Neuronal stem cell (in vitro differentiated cells): ENCODE measurements at places on chromosomes 2 and 18.

DNA sequence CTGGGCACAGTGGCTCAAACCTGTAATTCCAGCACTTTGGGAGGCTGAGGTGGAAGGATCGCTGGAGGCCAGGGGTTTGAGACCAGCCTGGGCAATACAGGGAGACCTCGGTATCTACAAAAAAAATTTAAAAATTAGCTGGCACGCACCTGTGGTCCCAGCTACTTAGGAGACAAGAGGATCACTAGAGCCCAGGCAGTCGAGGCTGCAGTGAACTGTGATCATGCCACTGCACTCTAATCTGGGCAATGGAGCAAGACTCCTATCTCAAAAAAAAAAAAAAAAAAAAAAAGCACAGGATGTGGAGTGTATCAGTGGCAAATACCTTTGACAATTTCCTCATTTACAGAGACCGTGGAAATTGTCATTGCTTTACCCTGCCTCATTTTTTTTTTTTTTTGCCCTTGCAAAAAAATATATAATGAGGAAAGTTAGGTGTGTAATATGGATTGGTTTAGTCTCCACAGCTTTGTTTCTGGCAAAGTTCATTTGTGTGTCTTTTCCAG is 20.9 kb upstream of the PPP1CB start:
- no peak for DNase-seq

DNA sequence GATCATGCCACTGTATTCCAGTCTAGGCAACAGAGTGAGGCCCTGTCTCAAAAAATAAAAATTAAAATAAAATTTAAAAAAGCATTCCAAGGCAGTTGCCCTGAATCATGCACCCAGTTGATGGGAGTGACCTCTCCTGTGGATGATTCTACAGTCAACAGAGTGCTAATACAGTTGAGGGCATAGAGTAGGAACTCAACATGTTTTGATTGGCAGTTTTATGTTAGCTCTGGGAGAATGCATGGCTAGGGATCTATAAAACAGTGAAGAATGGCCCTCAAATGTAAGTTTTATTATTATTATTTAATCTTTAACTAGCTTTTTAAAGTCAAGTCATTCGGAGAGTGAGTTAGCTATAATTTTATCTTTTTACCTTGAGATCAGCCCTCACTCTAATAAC is 228.5 kb upstream of the ITGA4 start:
- no peak for DNase-seq

GRCh38 chr18:36771245-36771644 is 57.6 kb downstream of the TPGS2 start:
- no peak for DNase-seq

- DNase-seq: no peak
Observed at GRCh38 chr2:198928026-198928425, 529.7 kb downstream of the SATB2 start.

GRCh38 chr18:8660316-8660715 is 45.0 kb upstream of the MTCL1 start:
- no peak for DNase-seq
